Sigmoid colon (tissue), 7 donors: ENCODE measurements at places on chromosomes 13 and 19. TPM values are rescaled to one million over a fixed set of nuclear protein-coding genes. Genes with fewer than 3 reads are reported as not detected.

Gene ACER1
- not detected for total RNA-seq

Gene PSPN
- 0.41 TPM for total RNA-seq

Gene FTL
- total RNA-seq = 3,975 TPM

Gene ZNF382
- 22.8 TPM for total RNA-seq

Gene KLK5
- total RNA-seq = not detected

Gene ALOX5AP
- 24.8 TPM for total RNA-seq

DNA sequence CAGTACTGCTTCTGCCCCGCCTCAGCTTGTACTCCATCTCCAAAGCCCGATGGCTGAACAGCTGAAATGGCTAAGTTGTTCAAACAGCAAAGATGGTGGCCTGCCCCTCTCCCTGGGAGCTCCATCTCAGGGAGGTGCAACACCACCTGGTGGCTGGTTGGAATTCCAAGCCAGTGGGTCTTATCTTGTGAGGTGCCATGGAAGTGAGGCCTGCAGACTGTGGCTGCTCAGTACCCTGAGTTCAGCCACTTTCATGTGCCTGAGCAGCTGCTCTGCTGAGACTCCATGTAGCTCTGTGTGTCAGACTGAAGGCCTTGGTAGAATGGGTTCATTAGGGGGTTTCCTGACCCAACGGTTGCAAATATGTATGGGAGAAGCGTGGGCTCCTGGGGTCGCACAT, 67.3 kb upstream of the SPRY2 start:
- H3K27me3 ChIP-seq = no peaks in the 10 kb centered on the region
- no peak for DNase-seq
- no peaks in the 10 kb centered on the region for H3K4me1 ChIP-seq
- no peaks in the 10 kb centered on the region for H3K36me3 ChIP-seq
- H3K4me3 ChIP-seq = no peak overlapping the region
- H3K27ac ChIP-seq = no peak overlapping the region

- H3K36me3 ChIP-seq = no peaks in the 10 kb centered on the region
- H3K27ac ChIP-seq = no peak overlapping the region
- no peaks in the 10 kb centered on the region for H3K27me3 ChIP-seq
Measured at GRCh38 chr13:81610644-81611043, 1269.7 kb upstream of the SPRY2 start.

- H3K36me3 ChIP-seq = no peaks in the 10 kb centered on the region
- no peaks in the 10 kb centered on the region for H3K27me3 ChIP-seq
- no peak for DNase-seq
- no peak overlapping the region for H3K27ac ChIP-seq
Measured at GRCh38 chr13:43397111-43397510, 373.7 kb downstream of the DNAJC15 start.

- no peaks in the 10 kb centered on the region for H3K27me3 ChIP-seq
- H3K27ac ChIP-seq = no peak overlapping the region
- DNase-seq = no peak
- H3K4me3 ChIP-seq = no peak overlapping the region
- H3K36me3 ChIP-seq = no peaks in the 10 kb centered on the region
Measured at GRCh38 chr13:95222733-95223018, 78.6 kb downstream of the ABCC4 start.

- no peak for DNase-seq
- no peak overlapping the region for H3K27ac ChIP-seq
- no peak overlapping the region for H3K4me3 ChIP-seq
- H3K36me3 ChIP-seq = no peaks in the 10 kb centered on the region
- no peaks in the 10 kb centered on the region for H3K4me1 ChIP-seq
- peaks cover 68% of the 10 kb centered on the region for H3K27me3 ChIP-seq
Measured at GRCh38 chr13:101916108-101916774, 463.8 kb downstream of the ITGBL1 start.

GRCh38 chr19:10742476-10742875, 24.6 kb downstream of the DNM2 start:
- H3K27me3 ChIP-seq = no peaks in the 10 kb centered on the region
- no peak for DNase-seq
- no peak overlapping the region for H3K27ac ChIP-seq
- no peaks in the 10 kb centered on the region for H3K4me1 ChIP-seq
- H3K4me3 ChIP-seq = no peak overlapping the region

GRCh38 chr13:113183450-113184129, 24.9 kb downstream of the PCID2 start:
- no peaks in the 10 kb centered on the region for H3K27me3 ChIP-seq
- H3K4me3 ChIP-seq = no peak overlapping the region
- H3K4me1 ChIP-seq = no peaks in the 10 kb centered on the region
- peaks cover 43% of the 10 kb centered on the region for H3K36me3 ChIP-seq
- DNase-seq = no peak

GRCh38 chr13:39760521-39760920, 105.1 kb downstream of the COG6 start:
- no peak overlapping the region for H3K27ac ChIP-seq
- DNase-seq = no peak
